ENCODE measurements at places on chromosomes 7 and 10.

GRCh38 chr7:148918058-148918596, 34.0 kb upstream of the EZH2 start:
- DNase-seq, result no peak

DNA sequence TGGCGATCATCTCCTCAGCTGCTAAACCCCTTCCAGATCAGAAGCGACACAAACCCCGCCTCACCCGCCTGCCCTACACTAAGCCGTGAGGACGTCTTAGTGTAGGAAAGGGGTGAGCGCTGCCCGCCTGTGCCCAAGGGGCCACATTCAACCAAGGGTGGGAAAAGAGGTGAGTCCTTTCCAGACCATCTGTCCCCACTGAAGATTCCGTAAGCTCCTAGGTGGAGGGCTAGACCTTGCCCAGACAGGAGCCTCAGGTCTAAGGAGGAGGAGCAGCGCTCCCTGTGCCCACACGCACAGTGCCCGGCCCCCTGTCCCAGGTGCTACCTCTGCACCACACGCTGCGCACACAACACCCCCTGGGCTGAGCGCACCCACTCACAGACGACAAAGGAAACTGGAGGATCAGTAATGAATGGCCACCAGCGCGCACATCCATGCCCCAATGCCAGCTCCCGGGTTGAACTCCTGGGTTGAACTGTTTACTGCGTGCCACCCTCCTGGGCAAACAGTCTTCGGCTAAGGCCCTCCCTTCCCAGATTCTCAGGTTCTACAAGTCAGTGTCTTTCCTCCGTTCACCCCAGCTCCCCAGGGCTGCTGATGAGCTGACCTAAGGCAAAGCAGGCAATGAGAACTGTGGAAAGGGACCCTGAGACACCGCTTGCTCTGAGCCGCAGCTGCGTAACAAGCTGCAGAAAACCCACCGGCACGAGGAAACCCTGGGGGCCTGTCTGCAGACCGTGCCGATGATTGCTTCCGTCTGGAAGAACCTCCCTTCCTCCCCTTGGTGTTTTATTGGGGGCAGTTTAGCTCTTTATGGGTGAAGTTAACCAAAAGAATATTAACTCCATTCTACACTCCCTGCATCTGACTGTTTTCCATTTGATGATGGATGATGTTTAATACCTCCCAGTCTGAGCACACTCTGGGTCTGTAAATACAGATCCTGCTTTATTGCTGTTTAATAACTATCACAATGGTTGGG, 185.9 kb downstream of the MAD1L1 start:
- no peak for DNase-seq

GRCh38 chr7:25940086-25940906, 211.7 kb upstream of the NFE2L3 start:
- no peak for DNase-seq

DNA sequence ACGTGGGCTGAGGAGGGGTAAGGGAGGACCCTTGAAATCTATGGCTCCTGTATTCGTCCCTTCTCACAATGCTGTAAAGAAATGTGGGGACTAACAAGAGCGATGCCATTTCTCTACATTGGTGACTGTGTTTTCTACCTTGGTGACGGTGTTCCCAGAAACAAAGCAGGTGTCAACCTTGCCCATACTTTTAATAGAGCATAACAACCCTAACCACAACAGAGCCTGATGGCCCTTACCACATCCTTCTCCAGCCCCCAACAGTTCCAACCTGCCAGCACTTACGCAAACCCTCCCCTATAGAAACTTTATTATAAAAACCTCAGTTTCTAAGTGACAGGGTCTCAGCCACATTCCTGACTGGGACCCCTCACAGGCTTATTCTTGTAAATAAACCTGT, 28.2 kb upstream of the ADCYAP1R1 start:
- DNase-seq, result no peak

DNA sequence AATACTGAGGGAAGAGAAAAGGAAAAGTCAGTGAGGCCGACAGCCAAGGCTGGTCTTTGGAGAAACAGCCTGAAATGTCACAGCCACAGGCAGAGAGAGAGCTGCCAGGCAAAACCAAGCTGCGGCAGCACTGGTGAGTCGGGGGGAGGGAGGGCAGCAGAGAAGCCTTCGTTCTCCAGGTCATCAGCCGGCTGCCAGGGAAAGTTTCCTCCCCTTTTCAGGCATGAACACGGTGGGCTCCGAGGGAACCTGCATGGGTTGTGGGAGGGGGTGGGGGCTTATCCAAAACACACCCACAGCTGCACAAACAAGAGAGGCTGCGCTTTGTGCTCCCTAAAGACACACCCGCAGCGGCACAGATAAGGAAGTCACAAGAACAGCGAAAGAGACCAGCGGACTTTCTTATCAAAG, 62.3 kb upstream of the NKX6-2 start:
- no peak for DNase-seq

DNA sequence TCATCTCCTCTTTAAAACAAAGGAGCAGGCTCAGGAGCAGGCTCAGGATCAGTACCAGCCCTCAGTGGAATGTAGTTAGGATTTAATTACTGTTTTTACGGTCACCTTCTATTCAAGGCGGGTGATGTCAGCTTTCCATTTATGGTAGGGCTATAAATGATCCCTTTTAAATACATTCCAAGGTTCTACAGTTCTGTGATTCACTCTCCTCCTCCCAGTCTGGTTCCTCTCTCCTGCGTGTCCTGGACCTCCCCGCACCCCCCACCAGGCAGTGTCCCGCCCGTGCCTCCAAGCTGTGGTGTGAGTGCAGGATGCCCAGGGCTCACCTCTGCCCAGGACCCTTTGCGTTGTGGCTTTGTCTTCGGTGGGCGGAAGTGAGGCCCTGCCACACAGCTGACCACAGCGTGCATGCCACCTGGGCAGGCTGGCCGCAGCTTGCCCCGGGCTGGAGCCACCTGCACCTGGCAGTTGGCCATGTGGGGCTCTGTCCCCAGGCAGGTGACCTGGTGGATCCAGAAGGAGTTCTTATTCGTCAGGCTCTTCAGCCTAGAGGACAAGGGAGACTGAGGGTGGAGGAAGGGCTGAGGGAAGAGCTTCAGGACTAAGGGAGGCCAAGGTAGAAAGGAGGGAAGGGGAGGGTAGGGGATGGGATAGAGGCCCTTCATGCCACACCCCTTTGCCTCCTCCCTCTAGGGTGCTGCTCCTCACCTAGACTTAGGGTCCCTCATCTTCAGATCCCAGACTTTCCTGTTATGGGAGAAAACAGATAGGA, 9.1 kb downstream of the LOXL4 start:
- DNase-seq, result no peak

DNA sequence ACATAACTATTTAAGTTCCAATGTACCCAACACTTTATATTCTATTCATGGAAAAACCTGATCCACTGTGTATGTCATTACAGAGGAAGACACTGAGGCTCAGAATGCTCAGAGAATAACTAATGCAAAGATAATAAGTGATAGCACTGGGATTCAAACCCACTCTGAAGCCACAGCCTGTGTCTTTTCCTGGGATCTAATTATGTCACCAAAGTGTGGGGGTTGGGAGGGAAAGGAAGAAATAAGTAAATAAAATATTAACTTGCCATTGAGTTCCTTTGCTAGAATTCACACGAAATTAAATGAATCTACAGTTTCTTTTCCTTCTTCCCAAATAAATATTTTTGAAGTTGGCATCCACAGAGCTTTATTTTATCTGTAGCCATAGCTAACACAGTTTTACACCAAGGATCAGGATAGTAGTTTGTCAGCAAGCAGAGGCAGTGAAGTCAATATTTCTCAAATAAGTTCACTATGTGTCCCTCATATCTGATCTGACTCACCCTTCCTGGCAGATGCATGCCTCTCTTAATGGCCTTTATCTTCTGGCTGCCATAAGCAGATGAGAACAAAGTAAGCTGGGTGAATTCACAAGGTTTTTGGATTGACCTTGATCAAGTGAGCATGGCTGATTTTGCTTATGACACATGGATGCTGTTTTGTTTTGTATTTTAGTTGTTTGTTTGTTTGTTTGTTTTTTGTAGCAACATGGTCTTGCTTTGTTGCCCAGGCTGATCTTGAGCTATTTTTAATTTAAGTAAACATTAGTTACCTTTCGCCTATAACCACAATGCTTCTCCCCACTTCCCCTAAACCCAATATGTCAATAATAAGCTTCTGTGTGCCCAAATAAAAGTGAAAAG, 6.3 kb downstream of the RAPGEF5 start:
- DNase-seq, result no peak

DNA sequence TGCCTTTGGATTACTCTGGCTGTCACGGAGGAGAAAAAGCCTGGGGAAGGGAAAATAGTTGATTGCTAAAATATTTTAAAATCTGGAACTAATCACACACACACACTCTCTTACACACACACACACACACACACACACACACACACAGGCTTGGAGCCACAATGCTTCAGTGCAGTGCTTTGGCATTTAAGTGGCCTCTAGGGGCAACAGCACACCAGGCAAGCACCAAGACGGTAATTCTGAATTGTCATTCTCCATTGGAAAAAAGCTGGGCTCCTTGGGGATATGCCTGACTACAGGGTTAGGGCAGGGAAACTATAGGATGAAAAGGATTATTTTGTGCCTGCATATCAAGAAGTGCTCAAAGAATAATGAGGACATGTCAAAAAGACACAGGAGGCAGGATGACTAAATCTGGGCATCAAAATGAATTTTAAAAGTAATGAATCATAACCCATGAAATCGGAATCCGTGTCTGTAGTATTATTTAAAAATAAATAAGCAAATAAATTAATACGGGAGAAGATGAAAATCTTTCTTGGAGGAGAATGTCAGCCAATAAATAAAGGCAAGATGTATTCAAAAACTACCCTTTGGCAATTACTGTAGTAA, 30.4 kb upstream of the DDC start:
- no peak for DNase-seq

DNA sequence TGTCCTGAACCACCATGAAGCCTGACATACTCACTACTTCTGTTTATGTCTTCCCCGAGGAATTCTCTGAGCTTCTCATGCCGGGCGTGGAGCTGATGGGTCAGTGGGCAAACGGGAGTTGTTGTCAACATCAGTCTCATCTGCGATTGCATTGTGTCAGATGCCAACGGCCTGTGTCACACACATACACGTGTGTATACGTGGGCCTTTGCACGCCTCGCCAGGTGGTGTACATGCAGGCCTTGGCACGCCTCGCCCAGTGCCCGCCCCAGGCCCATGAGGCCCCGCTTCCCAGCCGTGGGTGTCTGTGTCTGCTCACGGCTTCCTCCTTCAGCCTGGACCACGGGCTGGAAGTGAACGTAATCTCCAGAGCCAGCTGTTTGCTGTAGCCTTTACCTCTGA, 7.5 kb upstream of the CSGALNACT2 start:
- DNase-seq, result no peak

GRCh38 chr7:152587366-152587765, 88.6 kb downstream of the XRCC2 start:
- DNase-seq, result no peak

- DNase-seq, result no peak
Measured at GRCh38 chr10:125694883-125695282, 11.9 kb upstream of the TEX36 start.

All from stimulated activated CD8-positive, alpha-beta memory T cell treated with anti-CD3 and anti-CD28 coated beads, Interleukin-7, amount 100 ng/mL, for 1 hour (primary cell).